GM23248 (cell line): ENCODE measurements at places on chromosomes 2 and 18. TPM values are rescaled to one million over a fixed set of nuclear protein-coding genes. Genes with fewer than 3 reads are reported as not detected.

DNA sequence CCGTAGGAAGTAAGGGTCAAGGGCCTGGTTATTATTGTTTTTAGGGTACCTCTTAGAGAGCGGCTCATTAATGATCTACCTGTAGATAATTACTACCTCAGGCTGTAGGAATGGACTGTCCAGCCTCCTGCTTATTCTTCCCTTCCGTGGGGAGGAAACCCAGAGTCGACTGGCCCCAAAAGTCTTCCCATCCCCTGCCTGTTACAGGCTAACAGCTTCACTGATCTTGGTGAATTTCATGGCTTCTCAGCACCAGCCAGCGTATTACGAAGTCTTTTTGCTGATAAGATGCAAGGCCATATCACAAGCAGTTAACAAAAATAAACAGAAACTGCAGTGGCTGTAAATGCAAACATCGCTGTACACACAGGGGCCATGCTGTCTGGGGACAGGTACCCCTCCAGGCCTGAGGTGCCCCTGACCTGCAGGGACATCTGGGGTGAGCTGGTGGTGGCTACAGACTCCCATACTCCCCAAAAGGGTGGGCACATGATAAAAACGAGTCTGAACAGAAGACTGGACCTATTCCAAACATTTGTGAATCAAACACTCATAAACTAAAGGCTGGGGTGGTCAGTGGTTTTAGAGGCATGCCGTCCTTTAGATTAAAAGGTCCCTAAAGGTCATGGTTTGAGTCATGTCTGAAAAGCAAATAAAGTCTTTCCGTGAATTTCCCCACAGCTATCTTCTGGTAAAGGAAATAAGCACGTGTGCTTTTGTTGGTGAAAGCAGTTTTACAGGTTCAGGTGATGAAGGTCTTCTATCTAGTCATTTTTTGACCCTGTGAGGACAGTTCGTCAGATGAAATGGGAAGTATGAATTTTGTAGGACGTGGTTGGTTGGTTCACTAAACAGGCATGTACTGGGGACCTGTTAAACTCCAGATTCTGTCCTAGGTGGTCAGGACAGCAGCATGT lies 36.7 kb downstream of the TTC39C start:
- no peak for DNase-seq

DNA sequence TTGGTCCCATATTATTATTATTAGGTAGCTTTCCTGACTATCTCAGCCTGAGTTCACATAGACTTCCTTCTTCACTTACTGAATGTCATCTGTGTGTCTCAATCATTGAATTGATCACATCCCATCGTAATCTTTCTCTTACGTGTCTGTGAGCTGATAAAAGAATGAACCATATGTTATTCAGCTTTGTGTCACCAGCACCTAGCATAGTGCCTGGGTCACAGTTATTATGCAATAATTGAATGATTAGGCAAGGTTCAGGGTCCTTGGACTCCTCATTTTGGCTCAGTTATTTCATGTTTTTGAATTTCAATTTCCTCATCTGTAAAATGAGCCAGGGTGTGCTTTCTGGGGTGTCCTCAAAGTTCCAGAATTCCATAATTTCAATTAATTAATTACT lies 107.2 kb downstream of the ZEB2 start:
- peak; percentile 38 for DNase-seq

DNA sequence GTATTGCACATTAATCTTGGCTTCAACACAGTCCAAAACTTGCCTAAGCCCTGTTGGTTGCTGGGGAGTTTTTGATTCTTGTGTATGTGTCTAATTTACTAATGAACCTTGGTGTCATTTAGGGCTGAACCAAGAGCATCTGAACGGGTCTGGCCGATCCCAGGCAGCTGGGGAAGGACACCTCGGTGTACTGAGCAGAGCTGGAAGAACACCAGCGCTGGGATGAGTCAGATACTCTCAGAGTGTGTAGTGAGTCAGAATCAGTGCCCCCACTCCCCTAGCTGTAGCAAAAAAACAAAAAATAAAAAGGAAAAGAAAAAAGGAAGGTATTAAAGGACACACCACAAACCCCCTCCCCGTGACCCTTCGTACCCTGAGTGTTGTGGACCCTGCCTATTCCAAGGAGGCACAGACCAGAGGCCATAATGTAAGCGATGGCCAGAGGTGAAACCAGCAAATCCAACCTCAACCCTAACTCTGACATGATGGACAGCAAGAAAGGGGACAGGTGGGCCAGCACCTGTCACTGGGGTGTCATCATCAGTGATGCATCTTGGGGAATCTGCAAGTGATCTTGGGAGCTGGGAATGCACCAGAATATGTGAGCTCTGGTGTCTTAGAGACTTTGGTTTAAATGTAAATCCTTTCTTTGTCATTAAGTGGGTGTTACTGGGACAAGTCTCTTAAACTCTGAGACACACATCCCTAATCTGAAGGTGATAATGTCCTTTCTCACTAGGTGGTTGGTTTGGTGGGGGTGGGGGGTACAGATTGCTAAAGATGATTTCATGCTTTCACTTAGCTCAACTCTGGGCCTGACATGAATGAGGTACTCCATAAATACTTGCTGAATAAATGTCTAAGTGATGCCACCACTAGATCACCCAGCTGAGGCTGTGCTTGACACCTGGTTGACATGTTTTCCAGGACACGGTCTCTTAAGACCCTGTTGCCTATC lies 34.2 kb upstream of the NCOA1 start:
- DNase-seq, result peak; percentile 92

- DNase-seq, result no peak
Observed at GRCh38 chr2:152367547-152368390, 32.8 kb downstream of the FMNL2 start.

DNA sequence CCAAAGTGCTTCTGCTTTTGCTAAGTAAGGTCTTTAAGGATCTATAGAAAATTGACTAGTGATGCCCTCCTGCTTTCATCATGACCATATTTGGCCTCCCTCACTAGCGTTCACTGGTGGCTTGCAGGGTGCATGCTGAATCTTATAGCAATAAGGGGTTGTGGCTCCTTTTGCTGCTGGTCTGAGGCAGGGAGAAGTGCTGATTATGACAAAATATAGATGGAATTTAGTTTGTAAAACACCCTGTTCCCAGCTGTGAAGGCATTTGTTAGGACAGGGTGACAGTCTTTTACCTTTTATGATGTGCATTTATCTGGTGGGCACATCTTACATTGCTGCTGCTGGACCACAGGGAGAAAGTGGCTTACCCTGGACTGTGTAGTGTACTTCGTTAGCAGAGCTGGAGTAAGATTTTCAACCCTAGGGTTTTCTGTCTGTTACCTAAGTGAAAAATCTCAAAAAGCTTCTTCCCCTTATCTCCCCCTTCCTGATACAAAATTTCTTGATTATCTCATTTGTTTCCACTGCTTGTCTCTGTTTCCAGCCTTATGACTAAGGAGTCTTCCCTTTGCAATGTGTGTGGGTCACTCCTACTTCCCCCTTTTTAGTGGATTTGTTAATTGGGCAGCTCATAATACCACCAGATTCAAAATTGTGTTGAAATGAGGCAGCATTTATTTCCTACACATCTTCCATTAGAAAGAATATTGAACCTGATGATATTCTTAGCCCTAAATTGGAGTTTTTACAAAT lies 21.2 kb upstream of the RPL37A start:
- DNase-seq, result peak; percentile 39

GRCh38 chr18:58496231-58496630 lies 132.7 kb downstream of the ALPK2 start:
- peak; percentile 47 for DNase-seq

DNA sequence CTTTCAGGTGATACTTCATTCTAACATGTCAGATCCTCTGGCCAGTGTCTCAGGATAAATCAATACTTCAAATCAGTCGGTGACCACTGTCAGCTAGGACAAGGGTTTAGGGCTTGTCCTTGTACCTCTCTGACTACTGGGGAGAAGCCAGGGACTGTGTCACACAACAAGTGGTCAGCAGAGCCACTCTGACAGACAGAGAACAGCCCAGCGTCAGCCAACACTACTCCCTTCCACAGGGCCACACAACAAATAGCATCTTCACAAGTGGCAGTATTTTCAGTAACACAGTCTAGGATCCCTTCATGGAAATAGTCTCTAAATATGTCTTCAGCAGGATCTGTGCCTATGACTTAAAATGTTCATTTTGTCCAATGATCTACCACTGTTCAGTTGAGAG lies 14.2 kb downstream of the FLACC1 start:
- no peak for DNase-seq

DNA sequence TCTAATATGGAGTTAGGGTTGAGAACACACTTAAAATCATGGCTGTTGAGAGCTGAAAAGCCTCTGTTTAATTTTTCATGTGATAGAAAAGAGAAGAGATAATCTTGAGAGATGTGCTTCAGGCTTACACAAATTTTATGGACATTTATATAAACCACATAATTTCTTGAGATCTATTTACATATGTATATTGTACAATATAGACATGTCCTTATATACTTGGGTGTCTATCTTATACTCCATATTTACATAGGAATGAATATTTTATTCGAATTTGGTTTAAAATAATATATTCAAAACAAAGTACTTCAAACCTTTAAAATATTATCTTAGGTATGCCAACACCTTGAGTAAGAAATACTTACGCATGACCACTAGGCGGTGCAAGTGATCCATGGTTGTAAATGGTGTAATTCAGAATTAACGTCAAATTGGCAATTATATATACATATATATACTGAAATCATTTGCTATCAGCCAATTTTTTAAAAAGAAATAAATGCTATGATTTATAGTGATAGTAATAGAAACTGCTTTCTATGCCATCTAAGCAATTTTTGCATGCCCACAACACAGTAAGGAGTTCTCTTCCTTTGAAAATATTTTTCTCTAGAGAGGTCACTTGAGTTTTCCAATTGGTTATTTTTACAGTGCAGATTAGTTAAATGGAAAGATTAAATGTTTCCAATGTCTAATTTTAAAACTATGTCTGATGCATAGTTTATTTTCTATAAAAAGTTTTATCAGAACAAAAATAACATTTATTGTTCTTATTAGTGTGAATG lies 37.6 kb upstream of the SPAG16 start:
- peak; percentile 64 for DNase-seq

DNA sequence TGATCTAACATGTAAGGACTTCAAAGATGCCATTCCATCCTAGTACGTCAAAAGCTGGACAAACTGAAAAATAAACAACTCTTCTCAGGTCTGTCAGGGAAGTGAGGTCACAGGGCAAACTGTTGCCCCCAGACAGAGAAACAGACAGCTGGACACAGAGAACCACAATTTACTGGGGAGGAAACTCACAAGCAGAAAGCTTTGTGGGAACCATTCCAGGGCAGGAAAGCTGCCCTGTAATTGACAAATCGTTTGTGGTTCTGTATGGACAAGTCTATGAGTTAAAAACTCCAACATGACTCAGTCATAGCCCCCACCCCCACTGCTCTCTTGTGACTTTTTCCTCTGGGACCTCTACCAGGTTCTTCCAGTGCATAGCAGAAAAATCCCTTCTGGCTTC lies 28.4 kb downstream of the MCEE start:
- peak; percentile 65 for DNase-seq

DNA sequence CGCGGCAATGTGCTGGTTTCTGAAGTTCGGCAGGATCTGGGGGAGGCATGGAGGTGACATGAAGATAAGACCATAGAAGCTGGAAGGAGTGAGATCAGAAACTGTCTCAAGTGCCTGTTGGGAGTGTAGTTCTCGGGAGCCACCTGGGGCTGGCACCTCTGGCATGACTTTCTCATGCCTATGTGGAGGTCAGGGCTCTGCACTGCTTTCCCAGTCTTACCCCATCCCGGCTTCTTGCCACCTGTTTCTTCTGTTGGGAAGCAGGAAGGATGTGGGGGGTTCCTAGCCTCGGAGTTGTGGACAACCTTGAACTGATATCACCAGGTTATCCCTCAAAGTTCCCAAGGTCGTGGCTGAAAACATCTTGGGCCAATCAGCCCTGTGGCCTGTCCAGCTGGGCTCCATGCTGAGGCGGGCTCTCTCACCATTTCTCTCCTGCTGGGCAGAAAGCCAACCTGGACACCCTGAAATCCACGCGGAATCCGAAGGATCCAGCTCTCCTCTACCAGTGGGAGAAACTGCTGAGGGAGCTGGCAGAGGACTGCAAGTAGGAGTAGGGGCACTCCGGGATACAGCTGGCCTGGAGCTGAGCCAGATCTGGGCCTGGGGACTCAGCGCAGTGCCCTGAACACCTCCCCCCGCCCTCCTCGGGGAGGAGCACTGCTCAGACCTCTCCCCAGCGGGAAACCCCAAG lies 42.5 kb downstream of the FER1L5 start:
- no peak for DNase-seq

GRCh38 chr18:77344786-77345500 lies 95.3 kb downstream of the GALR1 start:
- peak; percentile 11 for DNase-seq

DNA sequence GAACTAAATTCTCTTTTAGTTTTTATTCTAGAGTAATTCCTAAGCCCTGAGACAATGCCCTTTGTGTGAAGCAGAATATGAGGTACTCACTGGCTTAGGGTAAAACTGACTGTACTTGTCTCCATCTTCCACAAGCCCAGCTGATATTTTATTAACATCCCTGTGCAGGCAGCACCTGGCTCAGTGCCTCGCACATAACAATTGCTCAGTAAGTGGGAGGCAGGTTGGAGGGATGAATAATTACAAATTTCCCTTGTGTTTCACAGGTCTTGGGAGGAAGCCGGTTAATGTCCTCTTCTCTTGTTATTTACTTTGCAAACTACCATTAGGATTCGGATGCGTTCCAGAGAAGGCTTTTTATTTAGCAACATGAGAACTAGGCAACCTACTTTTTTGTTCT lies 249.8 kb upstream of the FSHR start:
- DNase-seq, result no peak

DNA sequence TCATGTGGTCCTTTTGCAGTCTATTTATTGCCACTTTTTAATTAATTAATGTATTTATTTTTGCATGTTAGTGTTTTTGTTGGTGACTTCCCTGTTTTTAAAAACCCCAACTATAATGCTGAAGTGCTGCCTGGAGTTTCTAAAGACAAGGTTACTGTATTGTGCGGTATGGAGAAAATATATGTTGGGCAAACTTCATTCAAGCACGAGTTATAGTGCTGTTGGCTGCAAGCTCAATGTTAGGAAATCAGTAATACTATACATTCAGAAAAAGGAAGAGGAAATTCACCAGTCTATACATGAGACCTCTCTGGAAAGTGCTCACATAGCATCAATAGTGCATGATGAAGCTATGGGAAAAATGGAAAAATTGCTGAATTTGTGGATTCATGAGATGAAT lies 15.4 kb upstream of the RBMS1 start:
- no peak for DNase-seq

- DNase-seq, result peak; percentile 14
Observed at GRCh38 chr2:226396541-226396940, 403.1 kb downstream of the IRS1 start.

GRCh38 chr18:36470896-36471295 lies 173.4 kb downstream of the FHOD3 start:
- no peak for DNase-seq

The MFSD2B gene
- total RNA-seq, result under 0.01 TPM in 2 replicates

The IL37 gene
- not detected in 2 replicates for total RNA-seq

The SNRNP27 gene
- 46.8 and 69.3 TPM in 2 replicates for total RNA-seq

The OSR1 gene
- 9.1 and 16.9 TPM in 2 replicates for total RNA-seq

The TFCP2L1 gene
- total RNA-seq, result not detected in 2 replicates

The CDH7 gene
- total RNA-seq, result not detected in 2 replicates

The RGPD8 gene
- 11.6 and 16.8 TPM in 2 replicates for total RNA-seq

The ADGRF3 gene
- under 0.01 TPM in 1 of 2 replicates, not detected in the other for total RNA-seq

The PAX3 gene
- not detected in 2 replicates for total RNA-seq
